ENCODE measurements at places on chromosomes 1 and 21.

GRCh38 chr1:33686551-33686950, 177.3 kb upstream of the HMGB4 start:
- DNase-seq = no peak

GRCh38 chr1:224873434-224874369, 55.8 kb upstream of the DNAH14 start:
- peak; percentile 25 for DNase-seq

DNA sequence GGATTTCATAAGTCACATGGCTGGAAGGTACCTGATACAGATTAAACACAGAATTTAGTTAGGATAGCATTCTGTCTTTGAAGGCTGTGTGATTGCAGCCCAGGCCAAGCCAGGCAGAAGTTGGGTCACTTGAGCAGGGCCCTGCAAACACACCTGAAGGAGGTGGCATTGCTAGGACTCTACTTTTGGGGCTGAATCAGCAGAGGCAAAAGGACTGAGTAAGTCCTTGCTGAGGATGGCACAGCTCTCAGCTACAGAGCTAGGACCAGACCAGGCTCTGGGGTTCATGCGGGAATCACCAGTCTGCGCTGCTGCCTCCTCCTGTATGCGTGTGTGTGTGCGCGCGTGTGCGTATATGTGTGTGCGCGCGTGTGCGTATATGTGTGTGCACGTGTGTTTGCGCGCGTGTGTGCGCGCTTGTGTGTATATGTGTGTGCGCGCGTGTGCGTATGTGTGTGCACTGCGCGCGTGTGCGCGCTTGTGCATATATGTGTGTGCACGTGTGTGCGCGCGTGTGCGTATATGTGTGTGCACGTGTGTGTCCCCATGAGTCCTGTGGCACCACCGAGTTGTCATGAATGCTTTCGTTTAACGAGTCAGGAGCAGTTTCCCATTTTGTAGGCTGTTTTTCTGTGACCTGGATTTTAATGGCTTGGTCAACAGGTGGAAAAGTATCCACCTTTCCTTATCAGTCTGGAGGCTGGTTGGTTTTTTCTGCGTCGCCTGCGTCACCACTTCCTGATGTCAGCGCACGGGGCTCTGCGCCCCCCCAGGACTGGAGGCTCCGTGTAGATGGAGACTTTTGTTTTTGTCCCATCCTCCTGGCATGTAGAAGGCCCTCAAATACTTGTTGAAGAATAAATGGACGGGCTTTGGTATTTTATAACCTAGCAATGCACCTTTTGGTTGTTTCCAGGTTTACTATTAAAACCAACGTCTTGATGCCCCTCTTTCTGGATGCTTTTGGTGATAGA, 34.7 kb downstream of the ADARB1 start:
- no peak for DNase-seq

- DNase-seq = no peak
Observed at GRCh38 chr1:96488777-96489176, 232.8 kb upstream of the PTBP2 start.

DNA sequence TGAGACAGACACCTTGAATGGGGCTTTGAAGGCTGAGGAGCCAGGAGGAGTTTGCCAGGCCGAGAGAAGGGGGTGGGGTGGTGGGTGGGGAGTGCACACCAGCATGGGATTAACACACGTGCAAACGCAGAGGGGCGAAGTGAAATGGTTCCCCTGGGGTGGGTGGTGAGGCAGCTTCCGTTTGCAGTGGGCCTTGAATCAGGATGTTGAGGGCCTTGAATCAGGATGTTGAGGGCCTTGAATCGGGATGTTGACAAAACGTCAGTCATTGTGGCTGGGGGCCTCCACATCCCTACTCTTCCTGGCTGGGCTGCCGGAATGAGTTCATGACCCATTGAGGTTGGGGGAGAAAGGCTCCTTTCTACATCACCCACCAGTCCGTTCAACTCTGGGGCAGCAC, 16.6 kb downstream of the LDLRAP1 start:
- DNase-seq = no peak

- DNase-seq = no peak
Observed at GRCh38 chr1:235586413-235586812, 63.2 kb downstream of the GNG4 start.

GRCh38 chr1:92709738-92710137, 75.2 kb downstream of the EVI5 start:
- peak; percentile 24 for DNase-seq

- DNase-seq = no peak
Observed at GRCh38 chr21:46661642-46662366, 26.3 kb downstream of the PRMT2 start.

DNA sequence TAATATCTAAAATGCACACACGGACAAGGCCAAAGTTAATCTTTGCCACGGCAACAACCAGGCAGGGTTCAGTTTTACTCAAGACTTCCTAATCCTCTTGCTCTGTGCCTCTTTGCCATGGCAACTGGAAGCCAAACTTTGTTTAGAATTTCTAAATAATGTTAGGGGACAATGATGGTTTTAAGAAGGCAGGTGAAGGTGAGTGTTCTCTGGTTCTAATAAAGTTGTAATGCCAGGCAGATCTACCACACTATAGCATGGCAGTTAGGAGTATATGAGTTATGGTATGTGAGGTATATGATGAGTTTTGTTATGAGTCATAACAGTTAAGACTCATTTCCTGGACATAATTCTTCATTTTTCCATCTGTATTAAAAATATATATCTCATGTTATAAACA, 2.7 kb downstream of the PTPRC start:
- DNase-seq = no peak

GRCh38 chr1:226678701-226679100, 60.4 kb downstream of the ITPKB start:
- DNase-seq = no peak

DNA sequence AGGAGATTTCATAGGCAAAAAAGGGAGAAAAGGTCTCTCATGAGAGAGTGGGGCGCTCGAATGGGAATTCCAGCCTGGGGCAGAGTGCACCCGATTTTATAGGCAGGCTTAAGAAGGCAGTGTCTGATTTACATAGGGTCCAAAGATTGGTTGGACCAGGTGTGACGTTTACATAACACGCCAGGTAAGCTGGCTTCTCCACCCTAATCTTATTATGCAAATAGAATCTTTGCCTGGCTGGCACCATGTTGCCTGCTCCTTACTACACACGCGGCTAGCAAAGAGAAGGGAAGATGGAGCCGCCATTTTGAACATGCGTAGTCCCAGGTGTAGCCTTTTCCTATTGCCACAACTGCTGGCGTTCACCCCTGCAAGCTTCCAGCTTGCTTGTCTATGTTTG, 103.7 kb downstream of the SLC16A1 start:
- DNase-seq = no peak

DNA sequence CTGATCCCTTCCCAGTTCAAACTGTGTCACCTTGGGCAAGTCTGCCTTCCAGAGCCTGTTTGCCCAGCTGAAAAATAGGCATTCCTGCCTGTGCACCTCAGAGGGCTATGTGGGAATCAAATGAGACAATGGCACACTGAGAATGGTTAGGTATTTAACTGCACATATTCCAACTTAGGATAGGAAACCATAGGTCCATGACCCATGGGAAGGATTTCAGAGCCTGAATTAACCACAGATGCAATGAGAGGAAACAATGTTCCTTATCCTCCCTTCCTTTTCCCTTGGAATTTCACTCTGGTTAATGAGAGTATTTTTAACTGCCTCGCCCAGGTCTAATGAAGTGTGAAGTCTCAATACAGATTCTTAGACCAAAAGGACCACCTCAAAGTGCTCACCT, 12.7 kb downstream of the PAFAH2 start:
- peak; percentile 21 for DNase-seq

GRCh38 chr1:215957663-215958062, 390.6 kb downstream of the KCTD3 start:
- DNase-seq = no peak

DNA sequence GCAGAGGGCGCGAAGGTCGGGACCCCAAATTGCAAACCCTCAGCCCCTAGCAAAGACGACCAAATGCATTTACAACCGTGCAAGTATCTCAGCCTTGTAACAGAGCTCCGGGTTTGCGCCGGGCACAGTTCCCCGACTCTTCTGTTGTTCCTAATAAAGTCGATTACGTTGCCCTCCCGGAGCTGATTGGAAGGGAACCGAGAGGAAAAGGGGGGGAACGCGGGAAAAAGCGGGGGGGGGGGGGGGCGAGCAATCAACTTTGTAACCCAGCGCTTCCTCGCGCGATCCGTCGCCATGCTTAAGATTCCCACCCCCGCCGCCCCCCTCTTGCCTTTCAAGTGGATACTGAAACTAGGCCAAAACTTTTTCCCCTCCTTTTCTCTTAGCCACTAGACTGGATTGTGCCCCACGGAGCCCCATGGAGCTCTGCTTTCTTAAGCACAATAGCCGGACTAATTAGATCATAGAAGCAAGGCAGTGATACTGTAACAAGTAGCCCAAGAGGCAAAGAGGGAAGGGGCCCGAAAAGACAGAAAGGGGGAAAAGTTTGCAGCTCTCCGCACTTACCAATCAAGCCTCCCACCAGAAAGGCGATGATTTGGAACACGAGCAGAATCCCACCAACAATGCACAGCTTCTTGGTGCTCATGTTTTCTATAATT, 565 bp downstream of the WLS start:
- DNase-seq = peak; percentile 34

- DNase-seq = peak; percentile 72
Observed at GRCh38 chr21:46052703-46053651, 44.9 kb upstream of the COL6A2 start.

GRCh38 chr1:152110365-152110859, 4.8 kb downstream of the TCHH start:
- peak; percentile 50 for DNase-seq

- no peak for DNase-seq
Observed at GRCh38 chr1:2441746-2442145, 29.4 kb upstream of the PEX10 start.

DNA sequence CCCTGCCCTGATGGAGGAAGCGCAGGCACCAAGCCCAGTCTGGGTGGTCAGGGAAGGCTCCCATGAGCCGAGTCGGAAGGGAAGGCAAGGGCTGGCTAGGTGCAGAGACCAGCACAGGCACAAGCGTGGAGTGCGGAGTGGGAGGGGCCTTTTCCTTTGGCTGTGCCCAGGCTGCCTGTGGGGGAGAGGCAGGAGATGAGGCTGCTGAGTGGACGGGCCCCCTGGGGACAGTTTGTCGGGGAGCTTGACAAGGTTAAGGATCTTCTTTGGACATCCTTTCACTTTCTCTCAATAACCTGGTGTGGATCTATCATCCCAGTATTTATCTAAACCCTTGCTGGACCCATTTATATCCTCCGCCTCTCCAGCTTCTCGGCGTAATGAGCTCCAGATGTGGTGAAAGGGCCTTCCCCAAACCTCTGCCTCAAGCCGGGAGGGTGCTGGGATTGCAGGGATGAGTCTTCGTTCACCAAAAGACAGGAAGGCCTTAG, 42.9 kb downstream of the EPHB2 start:
- no peak for DNase-seq
